ENCODE measurements at places on chromosomes 4 and X.
A peak's percentile ranks its signal among the peaks of the same experiment; 100 is the strongest.

DNA sequence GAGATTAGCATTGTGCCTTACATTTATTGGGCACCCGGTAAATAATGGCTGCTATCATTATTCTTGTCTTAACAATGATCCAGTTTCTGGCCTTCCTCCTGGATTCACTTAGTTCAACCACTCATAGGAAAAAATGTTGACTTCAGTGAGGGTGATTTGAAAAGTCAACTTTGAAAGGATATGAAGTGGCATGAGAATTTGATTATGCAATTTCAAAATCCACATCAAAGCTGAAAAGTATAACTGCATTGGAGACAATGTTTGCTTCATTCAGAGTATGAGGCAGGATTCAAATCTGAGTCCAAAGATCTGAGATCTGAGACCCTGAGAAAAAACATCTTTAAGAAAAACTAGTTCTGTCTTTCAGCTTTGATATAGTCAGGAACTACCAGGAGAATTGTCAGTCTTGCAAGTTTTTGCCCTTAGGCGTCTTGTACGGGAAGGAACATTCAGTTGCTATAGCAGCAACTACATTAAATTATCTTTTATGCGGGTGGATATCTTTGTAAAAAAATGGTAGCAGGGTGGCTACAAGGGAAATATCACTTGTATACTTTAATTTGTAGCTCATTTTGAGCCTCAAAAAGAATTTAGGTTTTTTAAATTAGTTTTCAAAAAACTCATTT lies 587.5 kb upstream of the LCORL start:
- no peaks in the 10 kb centered on the region for H3K36me3 ChIP-seq
- DNase-seq = no peak
- no peaks in the 10 kb centered on the region for H3K4me1 ChIP-seq
- no peak overlapping the region for H3K4me3 ChIP-seq
- H3K27me3 ChIP-seq = peaks cover 14% of the 10 kb centered on the region
- H3K27ac ChIP-seq = no peak overlapping the region

- H3K4me3 ChIP-seq = no peak overlapping the region
- no peak overlapping the region for H3K27ac ChIP-seq
- no peaks in the 10 kb centered on the region for H3K4me1 ChIP-seq
- DNase-seq = no peak
- H3K36me3 ChIP-seq = no peaks in the 10 kb centered on the region
- peaks cover 3% of the 10 kb centered on the region for H3K27me3 ChIP-seq
Observed at GRCh38 chr4:158945529-158946108, 157.3 kb upstream of the RAPGEF2 start.

DNA sequence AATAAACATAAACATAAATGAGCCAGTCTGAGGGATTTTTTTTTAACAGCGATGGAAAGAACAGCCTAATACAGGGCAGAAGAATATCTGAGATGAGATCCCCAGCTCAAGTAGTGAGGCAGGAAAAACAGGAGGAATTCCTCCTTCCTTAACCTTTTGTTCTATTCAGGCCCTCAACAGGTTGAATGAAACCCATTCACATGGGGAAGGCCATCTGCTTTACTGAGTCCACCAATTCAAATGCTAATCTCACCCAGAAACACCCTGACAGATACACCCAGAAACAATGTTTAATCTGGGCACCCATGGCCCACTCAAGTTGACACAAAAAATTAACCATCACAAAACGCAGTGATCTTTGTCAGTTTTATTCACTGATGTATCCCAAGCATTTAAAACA lies 45.5 kb downstream of the SMIM31 start:
- no peaks in the 10 kb centered on the region for H3K36me3 ChIP-seq
- no peaks in the 10 kb centered on the region for H3K27me3 ChIP-seq
- no peak for DNase-seq
- no peaks in the 10 kb centered on the region for H3K4me1 ChIP-seq

DNA sequence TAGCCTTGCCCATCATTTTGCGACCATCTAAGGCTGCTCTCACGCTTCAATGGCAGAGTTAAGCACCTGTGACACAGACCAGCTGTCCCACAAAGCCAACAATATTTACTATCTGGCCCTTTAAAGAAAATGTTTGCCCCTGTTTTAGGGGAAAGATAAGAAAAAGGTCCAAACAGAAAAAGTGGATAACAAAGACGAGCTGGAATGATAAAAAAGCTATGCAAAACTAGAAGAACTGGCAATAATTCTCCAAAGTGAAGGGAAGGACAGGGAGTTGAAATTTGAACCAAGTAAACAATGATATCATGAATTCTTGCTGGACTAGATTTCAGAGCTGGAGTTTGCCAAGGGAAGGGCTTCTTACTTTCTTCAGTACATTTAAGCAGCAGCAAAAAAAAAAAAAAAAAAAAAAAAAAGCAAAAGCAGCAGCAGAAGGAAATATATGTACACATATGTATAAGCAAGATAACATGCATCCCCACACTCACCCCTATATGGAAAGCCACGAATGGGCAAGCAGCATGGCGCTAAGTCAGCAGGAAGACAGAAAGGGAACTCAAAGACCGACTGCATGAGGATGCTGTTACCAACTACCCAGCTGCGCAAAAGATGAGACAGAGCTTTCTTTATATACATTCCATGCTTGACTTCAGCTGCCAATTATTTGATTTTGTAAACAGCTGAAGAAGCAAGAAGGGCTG lies 12.5 kb downstream of the TRAPPC2 start:
- H3K4me3 ChIP-seq = no peak overlapping the region
- peaks cover 9% of the 10 kb centered on the region for H3K4me1 ChIP-seq
- peak overlapping the region; percentile 47 for H3K27ac ChIP-seq
- no peaks in the 10 kb centered on the region for H3K27me3 ChIP-seq

DNA sequence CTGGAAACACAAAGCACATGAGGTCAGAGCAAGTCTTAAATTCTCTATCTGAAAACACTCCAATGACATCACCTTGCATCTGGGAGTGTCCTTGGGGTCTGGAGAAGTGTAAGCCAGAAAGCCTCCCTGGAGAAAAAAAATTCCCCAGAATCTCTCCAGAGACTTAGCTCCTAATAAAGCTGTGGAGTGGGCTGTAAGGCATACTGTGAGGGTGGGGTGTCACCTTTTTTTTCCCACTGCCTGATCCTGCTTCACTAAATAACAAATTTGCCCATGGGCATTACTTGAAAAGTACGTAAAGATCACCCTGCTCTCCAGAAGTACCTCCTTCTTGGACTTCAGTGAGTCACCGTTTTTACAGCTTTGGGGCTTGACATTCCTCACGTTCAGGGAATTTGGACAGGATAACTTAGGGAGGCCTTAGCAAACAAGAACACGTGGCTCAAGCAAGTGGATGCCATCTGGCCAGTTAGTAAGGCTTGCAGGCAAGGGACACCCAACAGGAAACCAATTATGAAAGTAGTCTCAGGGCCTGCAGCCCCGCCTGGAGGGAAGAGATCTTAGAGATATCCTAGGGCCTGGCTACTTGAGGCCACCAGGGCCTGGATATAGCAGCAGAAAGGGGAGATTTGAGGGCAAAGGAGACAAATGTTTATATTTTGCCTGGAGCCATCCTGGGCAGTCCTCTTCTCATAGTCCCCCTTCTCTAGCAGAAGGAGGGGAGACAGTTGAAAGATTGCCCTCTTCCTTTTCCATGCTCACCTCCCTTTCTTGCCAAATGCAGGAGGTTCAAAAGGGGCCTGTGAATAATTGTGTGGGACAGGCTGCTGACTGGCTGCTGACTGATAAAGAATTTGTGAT lies 60.1 kb upstream of the PLAC1 start:
- no peak overlapping the region for H3K4me3 ChIP-seq
- peak overlapping the region; percentile 42 for H3K27ac ChIP-seq
- H3K4me1 ChIP-seq = peaks cover 68% of the 10 kb centered on the region
- peaks cover 4% of the 10 kb centered on the region for H3K36me3 ChIP-seq
- DNase-seq = no peak

All from nephron progenitor cell (in vitro differentiated cells).